Cortex of kidney (tissue), 1 donor: ENCODE measurements at places on chromosomes 7 and 10.

- DNase-seq = no peak
Measured at GRCh38 chr10:79982861-79983260, 34.0 kb upstream of the SFTPD start.

- no peak for DNase-seq
Measured at GRCh38 chr7:149598721-149599308, 101.2 kb upstream of the ZNF746 start.

DNA sequence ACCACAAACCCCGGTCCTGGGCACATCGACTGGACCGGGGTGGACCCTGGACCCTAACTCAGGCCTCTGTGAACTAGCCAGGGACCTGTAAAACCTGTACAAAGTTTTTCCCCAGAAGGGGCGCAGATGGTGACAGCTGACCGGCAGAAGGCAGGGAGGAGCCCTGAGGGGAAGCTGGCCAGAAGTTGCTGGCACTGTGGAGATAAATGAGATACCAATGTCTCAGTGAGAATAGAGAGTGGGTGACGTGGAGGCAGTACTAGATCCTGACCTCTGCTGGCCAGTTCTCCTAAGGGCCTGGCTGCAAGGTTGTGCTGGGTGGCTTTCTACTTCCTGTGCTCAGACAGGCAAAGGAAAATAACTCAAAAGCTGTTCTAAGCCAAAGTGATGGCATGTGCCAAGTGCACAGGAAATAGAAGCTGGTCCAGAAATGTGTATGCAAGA lies 10.6 kb upstream of the TSPAN14 start:
- no peak for DNase-seq

- DNase-seq = no peak
Measured at GRCh38 chr7:66503036-66503370, 125.7 kb upstream of the KCTD7 start.

- DNase-seq = no peak
Measured at GRCh38 chr10:85946713-85947326, 419.8 kb downstream of the GRID1 start.

- no peak for DNase-seq
Measured at GRCh38 chr10:121597504-121598262, 561 bp downstream of the FGFR2 start.

DNA sequence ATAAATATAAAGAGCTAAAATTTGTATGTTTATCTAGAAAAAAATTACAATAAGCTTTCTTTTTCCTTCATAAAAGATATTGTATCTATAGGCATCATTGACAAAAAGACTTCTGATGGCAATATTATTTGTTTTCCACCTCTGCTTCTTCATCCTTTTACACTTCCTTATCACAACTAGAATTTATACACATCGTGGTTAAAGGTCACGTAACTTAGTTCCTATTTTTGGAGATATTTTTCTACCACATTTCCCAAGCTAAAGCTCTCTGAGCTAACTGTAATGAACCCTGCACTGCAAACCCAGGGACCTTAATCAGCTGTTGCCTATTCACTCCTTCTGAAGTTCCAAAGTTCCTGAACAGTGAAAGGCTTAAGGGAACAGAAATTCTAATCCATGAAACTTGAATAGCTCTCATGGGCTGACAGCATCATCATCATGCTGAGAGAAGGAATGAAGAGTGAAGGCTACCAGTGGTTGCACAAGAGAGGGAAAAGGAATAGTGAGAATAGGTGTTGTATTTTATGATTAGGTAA lies 106.1 kb upstream of the SLC13A1 start:
- no peak for DNase-seq

GRCh38 chr7:87330316-87330715 lies 15.1 kb upstream of the CROT start:
- no peak for DNase-seq

DNA sequence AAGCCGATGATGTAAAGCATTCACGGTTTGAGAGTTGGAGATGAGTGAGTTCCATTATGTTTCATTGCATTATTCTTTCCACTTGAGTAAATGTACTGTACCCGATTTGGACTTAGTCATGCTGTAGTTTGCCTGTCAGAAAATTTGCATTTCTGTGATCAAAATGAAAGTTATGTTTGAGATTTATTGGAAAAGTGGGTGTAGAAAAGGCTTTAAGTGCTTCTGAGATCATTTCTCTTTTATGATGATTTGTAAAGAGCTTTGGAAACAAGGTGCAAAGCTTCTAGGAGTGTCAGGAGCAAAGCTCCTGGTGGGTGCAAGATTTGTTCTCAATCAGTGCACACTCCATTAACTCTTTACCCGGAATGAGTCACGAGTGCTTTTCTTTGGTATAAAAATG lies 204.1 kb upstream of the POM121L12 start:
- DNase-seq = no peak

- DNase-seq = no peak
Measured at GRCh38 chr10:112189465-112189864, 5.9 kb upstream of the GPAM start.

DNA sequence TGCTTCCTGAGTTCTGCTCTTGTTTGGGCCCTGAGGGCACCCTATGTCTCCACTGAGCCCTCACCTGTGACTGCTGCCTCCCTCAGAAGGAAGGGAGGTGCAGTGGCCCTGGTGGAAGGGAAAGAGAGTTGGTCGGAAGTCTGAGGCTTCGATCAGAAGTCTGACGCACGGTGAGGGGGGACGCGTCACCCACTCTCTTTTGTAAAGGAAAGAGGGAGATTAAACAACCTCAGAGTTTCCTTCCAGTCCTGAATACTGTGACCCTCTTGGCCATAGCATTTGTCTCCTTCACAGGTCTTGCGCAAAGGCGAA lies 31.4 kb upstream of the TRIM8 start:
- no peak for DNase-seq

- DNase-seq = no peak
Measured at GRCh38 chr7:156662277-156662676, 21.7 kb downstream of the RNF32 start.

GRCh38 chr10:107420196-107420595 lies 255.7 kb upstream of the SORCS1 start:
- DNase-seq = no peak

GRCh38 chr10:56831681-56832080 lies 470.6 kb upstream of the ZWINT start:
- no peak for DNase-seq

DNA sequence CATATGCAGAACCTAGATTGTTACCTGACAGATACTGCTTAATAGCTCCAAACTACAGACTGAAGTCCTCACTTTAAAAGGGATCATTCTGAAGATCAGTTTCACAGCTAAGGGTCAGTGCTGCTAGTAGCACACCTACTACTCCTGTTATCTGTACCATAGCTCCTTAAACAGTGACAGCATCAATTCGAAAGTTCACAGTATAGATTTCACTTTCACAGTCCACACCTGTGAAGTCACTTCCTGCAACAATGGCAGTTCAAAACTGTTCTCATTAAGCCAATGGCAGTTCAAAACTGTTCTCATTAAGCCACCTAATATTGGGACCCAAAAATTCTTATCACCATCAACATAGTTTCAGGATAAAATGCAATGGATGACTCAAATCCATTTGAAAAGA lies 10.7 kb upstream of the FHIP2A start:
- no peak for DNase-seq

- no peak for DNase-seq
Measured at GRCh38 chr7:151245360-151246101, 3.0 kb downstream of the SMARCD3 start.

DNA sequence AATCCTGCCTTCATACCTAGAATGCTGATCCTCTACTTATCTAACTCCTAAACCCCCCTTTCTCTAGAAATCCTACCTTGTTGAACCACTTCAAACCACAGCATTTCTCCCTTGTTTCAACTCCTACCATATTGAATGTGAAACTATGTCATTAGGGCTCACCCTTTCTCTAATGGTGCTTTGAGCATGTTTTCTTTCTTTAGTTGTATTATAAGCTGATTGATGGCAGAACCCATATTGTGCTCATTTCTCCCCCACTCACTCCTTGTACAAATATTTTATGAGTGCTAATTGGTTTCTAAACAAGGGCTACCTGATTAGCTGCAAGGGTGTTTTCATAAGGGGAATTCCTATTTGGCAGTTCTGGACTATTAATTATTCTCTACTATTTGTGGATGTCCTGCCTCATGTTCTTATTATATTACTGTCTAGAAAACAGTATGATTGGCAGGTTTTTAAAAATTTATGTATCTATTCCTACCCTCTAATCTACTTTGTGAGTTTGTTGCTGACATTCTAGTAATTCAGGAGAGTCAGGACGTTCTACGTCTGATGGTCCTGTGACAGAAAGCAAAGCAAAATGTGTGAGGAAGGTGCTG lies 765.8 kb downstream of the KCNMA1 start:
- DNase-seq = no peak

- no peak for DNase-seq
Measured at GRCh38 chr10:34018129-34018528, 683.7 kb upstream of the NRP1 start.

DNA sequence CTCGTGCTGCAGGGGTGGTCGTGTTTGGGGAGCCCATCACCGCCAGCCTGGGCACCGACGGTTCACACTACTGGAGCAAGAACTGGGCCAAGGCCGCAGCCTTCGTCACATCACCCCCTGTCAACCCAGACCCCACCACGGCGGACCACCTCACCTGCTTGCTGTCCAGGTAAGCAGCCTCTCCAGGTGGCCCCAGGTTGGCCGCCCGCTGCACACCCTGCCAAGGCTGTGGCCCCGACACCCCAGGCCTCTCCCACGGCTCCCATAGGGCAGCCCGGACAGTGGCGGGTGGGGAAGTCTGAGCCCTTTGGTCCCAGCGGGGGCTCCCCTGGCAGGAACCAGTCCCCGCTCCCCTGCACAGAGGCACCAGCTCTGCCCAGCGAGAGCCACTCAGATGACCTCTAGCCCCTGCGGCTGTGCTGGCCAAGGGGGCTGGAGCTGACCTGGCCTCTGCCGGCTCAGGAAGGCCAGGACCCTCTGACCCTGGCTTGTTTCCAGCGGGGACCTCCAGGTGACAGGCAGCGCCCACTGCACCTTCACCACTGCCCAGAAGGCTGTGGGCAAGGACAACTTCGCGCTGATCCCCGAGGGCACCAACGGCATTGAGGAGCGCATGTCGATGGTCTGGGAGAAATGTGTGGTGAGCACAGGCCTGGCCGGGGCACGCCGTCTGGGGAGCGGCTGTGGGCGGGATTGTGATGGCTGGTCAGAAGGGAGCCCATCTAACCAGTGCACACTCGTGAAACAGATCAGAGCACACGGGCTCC lies 13.8 kb downstream of the DPYSL4 start:
- DNase-seq = no peak

GRCh38 chr10:89395141-89395540 lies 2.7 kb downstream of the IFIT1 start:
- DNase-seq = no peak

DNA sequence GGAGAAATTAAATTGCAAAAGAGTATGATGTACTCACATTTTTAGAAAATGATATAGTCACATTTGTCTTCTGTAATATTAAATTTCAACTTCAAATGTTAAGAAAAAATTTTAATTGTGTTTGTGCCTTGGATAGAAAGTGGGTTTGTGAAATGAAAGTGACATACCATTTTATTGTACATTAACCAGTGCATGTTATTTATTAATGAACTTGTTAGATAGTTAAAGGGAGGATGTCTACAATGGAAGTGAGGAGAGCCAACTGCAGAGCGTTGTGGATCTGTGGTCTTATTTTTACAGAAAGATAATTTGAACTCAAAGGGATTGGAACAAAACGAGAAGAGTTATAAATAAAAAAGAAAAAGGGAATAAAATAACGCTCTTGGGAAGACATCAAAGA lies 291.7 kb downstream of the ARL4A start:
- DNase-seq = no peak

DNA sequence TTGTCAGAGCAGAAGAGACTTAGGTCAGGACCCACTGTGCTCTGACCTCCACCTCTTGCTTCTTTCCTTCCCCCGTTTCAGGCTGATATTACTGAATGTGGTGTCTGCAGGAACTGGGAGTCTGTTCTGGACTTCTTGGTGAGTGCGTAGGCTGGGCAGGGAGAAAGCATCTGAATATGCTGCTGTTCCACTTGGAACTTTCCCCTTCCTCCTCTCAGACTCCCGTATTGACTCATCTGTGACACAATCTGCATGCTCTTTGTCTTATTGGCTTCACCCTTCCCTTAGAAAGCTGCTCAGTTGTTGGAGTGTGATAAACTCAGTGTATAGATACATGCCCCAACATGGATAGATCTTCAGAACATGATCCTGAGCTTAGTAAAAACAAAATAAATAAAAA lies 137.6 kb upstream of the HABP2 start:
- no peak for DNase-seq

DNA sequence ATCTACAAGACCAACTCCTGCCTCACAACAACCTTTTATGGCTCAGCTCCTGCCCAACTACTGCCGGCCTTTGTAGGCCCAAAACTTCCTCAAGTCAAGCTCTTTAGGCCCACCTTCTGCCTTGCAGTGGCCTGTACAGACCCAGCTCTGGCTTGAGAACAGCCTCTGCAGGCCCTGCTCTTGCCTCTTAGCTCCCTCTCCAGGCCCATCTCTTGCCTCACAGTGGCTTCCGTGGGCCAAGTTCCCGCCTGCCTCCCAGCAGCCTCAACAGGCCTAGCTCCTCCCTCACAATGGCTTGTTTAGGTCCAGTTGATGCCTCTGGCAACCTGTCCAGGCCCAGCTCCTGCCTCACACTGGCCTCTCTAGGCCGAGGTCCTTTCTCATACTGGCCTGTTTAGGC lies 32.4 kb upstream of the VKORC1L1 start:
- no peak for DNase-seq

- no peak for DNase-seq
Measured at GRCh38 chr10:13712476-13712836, 125.7 kb downstream of the PRPF18 start.

DNA sequence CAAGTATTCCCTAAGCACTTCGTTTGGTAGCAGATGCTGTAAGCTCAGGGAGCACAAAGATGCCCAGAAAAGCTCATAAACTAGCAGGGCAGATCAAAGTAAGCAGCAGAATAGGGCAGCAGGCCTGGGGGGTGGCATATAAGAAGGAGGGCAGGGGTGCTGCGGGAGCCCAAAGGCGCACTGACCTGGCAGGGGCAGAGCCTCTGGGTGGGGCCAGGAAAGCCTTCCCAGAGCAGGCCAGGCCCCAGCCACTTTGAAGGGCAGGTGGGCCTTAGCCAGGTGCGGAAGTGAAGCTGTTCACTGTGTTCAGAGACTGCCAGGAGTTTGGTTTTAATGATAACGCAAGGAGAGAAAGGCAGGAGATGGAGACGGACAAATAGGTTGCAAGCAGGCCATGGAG lies 3.9 kb downstream of the GDF10 start:
- no peak for DNase-seq

DNA sequence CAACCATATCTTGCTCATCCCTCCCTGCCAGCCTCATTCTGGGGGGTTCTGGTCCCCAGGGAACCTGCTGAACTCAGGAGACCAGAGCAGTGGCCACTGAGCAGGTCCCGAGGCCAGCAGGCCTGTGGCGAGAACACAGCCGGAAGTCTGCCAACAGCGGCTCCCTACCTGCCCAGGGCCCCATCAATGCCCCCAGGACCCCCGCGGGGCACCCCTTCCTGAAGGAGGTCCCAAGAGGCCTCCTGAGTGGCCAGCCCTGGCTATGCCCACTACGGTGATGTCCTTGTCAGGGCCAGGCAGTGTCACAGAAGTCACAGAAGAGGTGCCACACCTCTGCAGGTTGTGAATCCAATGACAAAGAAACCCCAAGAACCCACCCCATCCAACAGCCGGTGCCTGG lies 58.9 kb downstream of the CAMK2B start:
- no peak for DNase-seq

GRCh38 chr7:88927-89231 lies 103.5 kb upstream of the FAM20C start:
- DNase-seq = no peak

- DNase-seq = no peak
Measured at GRCh38 chr10:30559180-30559579, 70.4 kb downstream of the LYZL2 start.
